ENCODE measurements at places on chromosomes 6 and 20.

DNA sequence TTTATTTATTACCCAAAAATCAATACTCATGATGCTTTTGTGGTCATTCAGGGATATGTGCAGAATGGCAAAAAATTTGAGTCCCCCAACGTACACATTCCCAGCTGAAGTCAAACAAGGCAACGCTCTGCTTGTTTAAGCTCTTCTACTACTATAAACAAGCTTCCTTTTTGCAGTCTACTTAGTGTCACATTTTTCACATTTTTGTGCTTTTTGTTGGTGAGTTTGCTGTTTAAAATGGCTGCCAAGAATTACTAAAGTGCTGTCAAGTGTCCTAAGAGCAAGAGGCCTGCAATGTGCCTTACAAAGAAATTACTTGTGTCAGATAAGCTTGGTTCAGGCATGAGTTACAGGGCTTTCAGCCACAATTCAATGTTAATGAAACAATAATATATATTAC is 2.1 kb downstream of the WFDC8 start:
- DNase-seq = peak; percentile 5

- no peak for DNase-seq
Observed at GRCh38 chr20:20160520-20160919, 108.2 kb downstream of the CFAP61 start.

- DNase-seq = no peak
Observed at GRCh38 chr6:32214126-32214525, 9.7 kb downstream of the NOTCH4 start.

DNA sequence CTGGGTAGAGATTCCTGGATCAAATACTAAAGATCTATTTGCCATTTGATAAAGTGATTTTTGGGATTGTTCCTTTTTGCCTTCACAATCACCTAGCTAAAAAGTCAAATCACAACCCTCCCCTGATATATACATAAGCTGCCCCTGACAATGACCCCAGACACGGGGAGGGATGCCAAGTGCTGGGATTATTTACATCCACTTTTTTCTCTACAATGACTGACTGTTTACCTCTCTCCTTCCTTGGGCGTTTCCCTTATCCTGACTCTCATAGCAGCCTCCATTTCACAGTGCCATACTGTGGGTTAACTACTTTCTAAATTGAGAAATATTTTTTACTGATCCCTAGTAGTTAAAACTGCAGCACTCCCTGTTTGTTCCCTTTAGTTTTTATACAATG is 150.8 kb upstream of the TMEM170B start:
- DNase-seq = no peak

DNA sequence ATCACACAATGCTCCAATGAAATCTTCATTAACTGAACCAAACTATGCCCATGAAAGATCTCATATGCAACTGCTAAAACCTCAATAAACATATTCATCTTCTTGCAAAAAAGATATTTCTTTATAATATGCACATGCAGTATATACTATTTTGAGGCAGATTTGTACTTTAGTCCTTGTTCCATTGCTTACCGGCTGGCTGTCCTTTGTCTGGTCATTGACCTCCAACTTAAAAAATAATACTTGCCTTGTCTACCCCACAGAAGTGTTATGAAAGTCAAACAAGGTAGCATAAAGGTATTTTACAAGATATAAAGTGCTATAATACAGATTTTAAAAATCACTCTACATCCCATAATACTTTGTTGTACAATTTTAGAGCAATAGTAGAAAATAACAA is 88.3 kb downstream of the ATG5 start:
- DNase-seq = no peak

DNA sequence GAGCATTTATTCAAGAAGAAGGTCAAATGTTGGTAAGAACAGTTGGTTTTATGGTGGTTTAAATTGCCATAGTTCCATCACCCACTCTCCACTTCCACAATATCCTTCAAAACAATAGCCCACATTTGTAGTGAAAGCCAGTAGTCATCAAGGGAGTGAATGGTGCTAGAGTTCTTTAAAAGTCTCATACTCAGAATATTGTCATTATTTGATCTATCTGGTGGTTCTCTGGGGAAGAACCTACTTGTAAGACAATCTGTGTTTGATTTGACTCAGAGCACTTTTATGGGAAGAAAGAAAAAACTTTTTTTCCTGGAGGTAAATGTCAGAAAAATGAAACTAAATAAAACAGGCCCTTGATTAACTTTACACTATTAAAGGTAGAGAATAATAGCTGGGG is 893.8 kb downstream of the QKI start:
- DNase-seq = no peak

GRCh38 chr6:156710479-156710878 is 66.7 kb upstream of the ARID1B start:
- no peak for DNase-seq

- DNase-seq = no peak
Observed at GRCh38 chr6:56311533-56312448, 64.4 kb upstream of the COL21A1 start.

DNA sequence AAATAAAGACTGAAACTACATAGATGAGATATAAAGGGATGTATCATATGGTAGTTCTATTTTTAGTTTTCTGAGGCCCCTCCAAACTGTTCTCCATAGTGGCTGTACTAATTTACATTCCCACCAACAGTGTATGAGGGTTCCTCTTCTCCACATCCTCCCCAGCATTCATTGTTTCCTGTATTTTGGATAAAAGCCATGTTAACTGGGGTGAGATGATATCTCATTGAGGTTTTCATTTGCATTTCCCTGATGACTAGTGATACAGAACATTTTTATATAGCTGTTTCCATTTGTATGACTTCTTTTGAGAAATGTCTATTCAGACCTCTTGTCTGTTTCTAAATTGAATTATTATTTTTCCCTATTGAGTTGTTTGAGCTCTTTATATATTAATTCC is 229.3 kb downstream of the RFPL4B start:
- DNase-seq = no peak

GRCh38 chr6:31729979-31730630 is 1.0 kb upstream of the DDAH2 start:
- DNase-seq = no peak

- no peak for DNase-seq
Observed at GRCh38 chr20:16419138-16419715, 154.0 kb downstream of the KIF16B start.

GRCh38 chr6:163232015-163232523 is 182.4 kb upstream of the QKI start:
- no peak for DNase-seq

- DNase-seq = no peak
Observed at GRCh38 chr6:79048611-79049010, 29.4 kb downstream of the PHIP start.

GRCh38 chr20:58011106-58011946 is 217.1 kb downstream of the ANKRD60 start:
- DNase-seq = no peak

GRCh38 chr6:104402572-104402971 is 457.1 kb downstream of the HACE1 start:
- DNase-seq = no peak

DNA sequence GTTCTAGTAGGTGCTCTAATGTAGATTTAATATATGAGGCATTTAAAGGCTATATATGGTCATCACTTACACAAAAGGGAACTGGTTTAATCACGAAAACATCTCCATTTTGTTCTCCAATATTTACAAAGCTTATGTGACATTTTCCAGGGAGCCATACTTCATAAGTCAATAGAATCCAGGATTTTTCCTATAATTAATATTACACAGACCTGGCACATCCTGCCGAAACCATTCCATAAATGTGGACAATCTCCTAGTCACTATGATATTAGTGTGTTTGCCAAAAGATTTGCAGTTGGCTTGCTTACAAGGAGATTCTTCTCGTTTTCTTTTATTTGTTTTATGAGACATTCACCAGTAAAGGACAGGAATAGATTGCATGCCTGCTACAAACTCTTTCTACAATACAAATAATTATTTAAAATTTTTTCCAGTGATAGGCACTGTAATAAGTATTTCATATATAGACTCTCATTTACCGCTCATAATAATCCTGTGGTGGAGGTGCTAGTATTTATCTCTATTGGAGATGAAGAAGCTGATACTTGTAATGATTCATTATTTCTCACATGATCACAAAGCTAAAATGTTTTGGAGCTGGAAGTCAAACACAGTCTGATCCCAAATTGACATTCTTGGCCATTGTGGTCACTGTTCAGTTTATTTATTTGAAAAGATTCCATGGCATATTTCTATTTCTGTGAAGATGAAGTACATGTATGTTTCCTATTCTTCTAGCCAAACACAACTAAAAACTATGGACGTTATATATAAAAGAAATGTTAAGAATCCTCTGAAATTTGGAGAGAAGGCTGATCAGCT is 597.0 kb downstream of the HTR1B start:
- no peak for DNase-seq

GRCh38 chr20:37524859-37525708 is 2.6 kb downstream of the BLCAP start:
- DNase-seq = no peak

DNA sequence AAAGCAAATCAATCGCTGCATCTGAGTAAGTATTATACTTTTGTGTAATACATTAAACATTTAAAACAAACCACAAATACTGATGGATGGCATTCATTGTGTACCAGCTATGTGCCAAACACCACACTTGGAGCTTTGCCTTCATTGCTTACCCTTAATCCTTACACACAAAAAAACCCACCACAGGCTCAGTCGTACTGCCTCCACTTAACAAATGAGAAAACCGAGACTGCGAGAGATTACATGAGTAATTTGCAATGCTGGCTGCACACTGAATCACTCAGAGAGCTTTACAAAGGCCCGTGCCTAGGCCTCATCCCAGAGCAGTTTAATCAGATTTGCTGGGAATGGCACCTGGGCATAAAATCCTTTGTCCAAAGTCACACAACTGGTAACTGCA is 130.5 kb downstream of the EDN1 start:
- DNase-seq = no peak

- no peak for DNase-seq
Observed at GRCh38 chr6:119314885-119315272, 34.7 kb downstream of the MAN1A1 start.

DNA sequence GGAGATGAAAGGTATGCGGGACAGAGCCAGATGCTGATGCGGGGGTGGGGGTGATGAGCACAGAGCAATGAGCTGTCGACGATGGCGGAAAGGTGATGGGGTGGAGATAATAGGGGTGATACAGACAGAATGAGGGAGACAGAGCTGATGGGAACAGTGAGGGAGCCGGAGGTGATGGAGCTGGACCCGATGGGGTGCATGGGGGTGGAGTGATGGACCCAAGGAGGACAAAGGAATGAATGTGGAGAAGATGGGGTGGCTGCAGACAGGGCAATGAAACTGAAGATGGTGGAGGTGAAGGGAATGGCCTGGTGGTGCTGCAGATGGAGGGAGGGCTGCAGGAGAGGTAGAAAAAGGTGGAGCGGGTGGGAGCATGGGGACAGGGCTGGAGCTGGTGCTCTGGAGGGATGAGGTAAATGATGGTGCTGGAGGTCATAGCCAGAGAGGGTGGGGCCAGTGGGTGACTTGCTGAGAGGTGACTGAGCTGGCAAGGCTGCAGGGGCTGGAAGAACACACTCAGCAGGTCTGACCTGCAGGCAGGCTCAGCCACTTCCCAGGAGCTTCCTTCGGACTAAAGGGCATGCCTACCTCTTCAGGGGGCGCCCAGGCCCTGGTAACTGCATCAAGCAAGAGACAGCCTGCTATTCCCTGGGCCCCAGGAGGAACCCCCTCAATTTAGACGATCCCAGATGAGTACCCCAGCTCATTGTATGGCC is 6.0 kb upstream of the FOXS1 start:
- no peak for DNase-seq

- no peak for DNase-seq
Observed at GRCh38 chr6:70298068-70298467, 4.8 kb downstream of the COL9A1 start.

- DNase-seq = no peak
Observed at GRCh38 chr6:152273638-152274037, 363.5 kb downstream of the SYNE1 start.

DNA sequence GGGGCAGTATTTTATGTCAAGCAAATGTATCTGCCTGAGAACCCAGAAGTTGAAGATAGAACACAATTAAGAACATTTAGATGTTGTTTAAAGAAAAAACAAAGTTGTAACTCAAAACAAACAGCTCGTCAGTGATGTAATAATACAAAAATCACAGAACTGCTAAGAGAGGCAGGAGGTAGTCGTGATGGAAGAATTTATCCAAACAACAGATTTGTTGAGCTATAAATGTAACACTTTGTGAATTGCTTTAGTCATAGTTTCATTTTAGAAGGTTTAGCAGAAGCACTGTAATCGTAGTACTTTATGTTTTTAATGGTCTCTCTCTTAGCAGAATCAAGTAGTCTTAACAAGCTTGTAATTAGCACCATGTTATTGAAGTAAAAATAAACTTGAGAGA is 73.6 kb downstream of the SCAF8 start:
- DNase-seq = no peak

DNA sequence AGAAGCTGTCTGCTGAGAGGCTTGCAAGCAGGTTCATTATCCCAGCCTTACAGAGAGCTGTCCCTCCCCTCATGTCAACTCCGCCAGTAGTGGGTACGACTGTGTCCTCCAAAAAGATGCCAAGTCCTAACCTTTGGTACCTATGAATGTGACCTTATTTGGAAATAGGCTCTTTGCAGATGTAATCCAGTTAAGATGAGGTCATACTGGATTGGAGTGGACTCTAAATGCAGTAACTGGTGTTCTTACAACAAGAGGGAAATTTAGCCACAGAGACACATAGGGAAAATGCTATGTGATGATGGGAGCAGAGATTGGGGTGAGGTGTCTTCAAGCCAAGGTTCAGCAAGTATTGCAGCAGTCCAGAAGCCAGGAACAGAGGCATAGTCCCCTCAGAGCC is 90.8 kb upstream of the FOXP4 start:
- DNase-seq = no peak

GRCh38 chr6:35754452-35755277 is 17.8 kb downstream of the ARMC12 start:
- DNase-seq = no peak

GRCh38 chr6:138037009-138037504 is 70.2 kb downstream of the PERP start:
- DNase-seq = no peak

All from AG09309 (cell line).